Right ventricle myocardium superior (tissue), 1 donor: ENCODE measurements at places on chromosomes 6 and 20. TPM values are rescaled to one million over a fixed set of nuclear protein-coding genes. Genes with fewer than 3 reads are reported as not detected.

- no peak for DNase-seq
Measured at GRCh38 chr6:104928141-104928540, 28.8 kb upstream of the LIN28B start.

The PGC gene
- not detected for total RNA-seq

The HCK gene
- total RNA-seq = 4.9 TPM

The DEFB132 gene
- total RNA-seq = not detected

DNA sequence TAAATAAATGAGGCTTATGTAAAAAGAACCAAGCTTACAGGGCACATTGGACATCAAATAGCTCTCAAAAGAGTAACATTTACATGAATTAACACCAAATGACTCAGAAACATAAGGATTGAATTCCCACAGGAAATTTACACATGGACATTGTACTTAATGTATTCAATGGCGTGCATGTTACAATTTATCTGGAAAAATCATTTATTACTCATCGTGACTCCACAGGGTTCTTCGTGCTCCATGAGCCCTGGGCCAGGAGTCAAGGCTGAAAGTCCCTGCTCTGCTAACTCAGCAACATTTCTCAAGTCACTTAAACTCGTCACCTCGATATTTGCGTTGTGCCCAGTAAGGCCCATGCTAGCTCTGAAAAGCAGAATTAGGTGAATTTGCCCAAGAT is 158.5 kb downstream of the PHACTR1 start:
- no peak for DNase-seq

DNA sequence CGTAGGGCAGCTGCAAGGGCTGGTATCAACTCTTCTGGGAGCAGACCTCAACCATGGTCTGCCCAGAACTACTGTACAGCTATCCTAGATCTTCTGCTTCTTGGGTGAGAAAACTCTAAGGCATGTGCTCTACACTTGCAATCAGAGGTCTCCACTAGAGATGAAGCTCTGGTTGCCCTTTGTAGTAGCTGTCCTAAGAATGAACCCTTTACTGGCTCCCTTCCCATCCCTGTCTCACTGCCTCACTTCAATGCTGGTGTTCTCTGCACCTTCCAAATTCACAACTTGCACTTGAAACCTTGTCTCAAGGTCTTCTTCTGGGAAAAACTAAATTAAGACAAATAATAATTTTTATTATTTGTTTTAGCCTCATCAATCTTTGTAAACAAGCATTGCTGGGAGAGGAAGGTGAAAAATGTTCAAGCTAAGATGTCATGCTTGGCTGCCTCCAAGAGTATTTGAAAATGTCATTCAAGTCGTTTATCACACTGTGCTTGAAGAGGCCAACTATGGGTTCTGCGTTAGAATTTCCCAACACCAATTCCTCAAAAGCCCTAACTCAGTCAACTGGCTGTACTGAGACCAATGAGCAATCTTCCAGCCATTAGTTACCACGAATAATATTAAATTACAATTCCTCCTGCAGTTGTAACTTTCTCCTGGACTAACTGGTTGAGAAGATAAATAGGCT is 255.7 kb upstream of the PRND start:
- no peak for DNase-seq

DNA sequence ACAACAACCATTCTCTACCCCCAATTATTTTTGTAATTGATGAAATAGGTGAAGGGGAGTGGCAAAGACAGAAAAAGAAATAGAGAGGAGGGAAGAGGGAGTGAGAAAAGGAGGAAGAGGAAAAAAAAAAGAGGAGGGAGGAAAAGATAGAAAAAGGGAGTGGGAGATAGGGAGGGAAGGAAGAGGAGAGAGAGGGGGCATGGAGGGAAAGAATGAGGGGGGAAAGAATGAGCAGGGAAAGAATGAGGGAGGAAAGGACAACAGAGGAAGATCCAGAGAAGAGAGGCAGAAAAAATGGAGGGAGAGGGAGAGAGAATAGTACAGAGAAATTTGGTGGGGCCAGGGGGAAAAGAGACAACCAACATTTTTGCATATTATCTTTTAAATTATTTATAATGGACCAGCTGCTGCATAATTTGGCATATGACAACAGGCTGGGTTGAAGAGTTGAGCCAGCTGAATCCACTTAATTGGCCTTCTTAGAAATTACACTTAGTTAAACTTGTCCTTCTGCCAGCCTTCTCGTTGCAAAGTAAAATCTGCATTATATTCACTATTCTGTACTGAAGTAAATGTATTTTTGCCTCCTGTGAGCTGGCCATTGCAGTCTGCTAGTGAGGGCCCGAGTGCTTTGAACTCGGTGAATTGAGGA is 101.0 kb downstream of the ARHGAP18 start:
- DNase-seq = no peak

DNA sequence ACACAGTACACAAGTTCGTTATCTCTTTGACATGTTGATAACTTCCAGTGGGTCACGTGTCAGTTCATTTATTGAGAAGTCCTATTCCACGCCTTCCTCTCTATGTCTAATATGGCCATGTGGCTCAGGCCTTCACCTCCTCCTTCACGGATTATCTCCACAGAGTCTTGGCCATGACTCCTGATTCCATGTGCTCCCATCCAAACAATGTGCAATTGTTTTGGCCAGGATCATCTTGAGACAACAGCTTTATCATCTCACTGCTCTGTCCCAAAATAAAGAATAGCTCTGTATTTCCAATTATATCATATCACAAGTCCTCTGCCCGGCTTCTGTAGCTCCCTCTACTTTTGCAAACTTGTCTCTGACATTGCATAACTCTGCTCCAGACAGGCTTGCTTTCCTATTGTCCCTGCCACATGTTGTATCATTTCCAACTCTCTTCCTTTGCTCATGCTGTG is 11.1 kb upstream of the TXNDC5 start:
- DNase-seq = no peak

- DNase-seq = no peak
Measured at GRCh38 chr20:49691818-49692568, 21.7 kb downstream of the B4GALT5 start.

GRCh38 chr20:34954904-34955230 is 739 bp downstream of the GSS start:
- DNase-seq = no peak

GRCh38 chr6:157531986-157532365 is 151.0 kb downstream of the ZDHHC14 start:
- DNase-seq = no peak

GRCh38 chr6:49202924-49203536 is 260.0 kb downstream of the MMUT start:
- DNase-seq = no peak

The GLYATL3 gene
- total RNA-seq = not detected

DNA sequence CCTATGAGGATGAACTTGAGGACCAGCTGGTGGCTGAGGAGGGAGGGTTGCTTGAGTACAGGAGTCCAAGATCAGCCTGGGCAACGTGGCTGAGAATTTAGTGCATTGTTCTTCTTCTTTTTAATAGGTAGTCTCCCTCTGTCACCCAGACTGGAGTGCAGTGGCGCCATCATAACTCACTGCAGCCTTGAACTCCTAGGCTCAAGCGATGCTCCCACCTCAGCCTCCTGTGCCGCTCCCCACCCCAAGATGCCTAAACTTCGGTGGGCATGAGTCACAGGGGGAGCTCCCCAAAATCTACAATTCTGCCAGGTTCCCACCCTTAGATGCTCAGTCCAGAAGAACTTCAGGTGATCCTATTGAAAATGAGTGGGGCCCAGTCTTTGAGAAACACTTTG is 21.4 kb downstream of the FAM50B start:
- no peak for DNase-seq

GRCh38 chr20:9744551-9744950 is 94.3 kb downstream of the PAK5 start:
- DNase-seq = no peak

DNA sequence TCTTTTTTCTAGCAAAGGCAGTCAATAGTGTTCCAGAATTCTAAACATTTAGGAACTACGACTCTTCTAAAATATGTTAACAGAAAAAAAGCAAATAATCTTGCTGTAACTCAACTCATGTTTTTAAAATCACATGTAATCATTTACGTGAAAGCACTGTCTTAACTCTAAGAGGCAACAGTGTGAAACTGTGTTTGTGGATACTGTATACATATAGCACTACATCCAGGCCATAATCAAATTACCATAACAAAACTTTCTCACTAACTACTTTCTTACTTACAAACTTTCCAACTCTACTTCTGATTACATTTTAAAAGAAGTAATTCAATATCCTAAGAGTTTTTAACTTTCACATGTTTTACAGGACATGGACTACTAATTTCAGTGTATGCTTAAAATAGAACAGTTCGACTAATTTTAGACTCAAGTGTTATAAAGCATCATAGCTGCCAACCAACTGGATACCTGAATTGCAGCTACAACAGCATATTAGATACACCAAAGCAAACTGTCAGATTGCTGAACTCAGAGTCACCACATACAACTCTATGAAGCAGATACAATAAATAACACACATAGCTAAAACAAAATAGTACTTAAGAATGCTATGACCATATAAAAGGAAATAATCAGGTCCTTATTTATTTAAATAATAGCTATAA is 121.6 kb upstream of the BEND6 start:
- no peak for DNase-seq

- DNase-seq = no peak
Measured at GRCh38 chr6:55437141-55437540, 109.9 kb downstream of the GFRAL start.

DNA sequence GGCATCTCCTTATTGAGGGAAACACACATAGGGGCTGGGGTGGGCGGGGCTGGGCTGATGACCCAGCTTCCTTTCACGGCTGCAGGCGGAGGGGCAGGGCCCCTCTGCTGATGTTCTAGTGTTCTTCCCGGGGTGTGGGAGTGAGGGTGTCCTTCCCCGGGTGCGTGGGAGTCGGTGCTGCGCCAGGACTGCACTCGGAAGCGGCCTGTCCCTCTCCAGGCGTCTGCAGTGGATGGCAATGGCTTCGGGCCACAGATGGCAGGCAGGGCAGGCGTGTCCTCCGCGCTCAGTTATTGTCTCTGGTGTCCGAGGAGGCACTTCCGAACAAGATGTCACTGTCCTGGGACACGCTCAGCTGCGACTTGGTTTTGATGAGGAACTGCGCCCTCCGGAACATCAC is 19.2 kb downstream of the KCNG1 start:
- no peak for DNase-seq

DNA sequence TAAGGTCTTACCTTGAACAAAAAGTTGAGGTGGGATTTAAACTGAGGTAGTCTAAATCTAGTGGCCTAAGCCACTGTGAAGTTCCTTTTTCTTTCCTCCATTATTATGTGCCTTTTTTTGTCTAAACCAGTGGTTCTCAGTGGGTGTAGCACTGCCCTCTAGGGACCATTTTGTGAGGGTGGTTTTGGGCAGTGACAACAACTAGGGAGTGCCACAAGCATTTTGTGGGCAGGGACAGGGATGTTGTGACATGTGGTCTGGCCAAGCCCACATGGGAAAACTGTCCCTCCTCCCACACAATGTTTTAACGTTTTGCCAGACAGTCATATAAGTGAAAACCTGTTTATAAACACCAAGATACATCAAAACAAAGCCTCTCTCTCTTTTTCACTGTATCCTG is 899.4 kb upstream of the FLRT3 start:
- no peak for DNase-seq

DNA sequence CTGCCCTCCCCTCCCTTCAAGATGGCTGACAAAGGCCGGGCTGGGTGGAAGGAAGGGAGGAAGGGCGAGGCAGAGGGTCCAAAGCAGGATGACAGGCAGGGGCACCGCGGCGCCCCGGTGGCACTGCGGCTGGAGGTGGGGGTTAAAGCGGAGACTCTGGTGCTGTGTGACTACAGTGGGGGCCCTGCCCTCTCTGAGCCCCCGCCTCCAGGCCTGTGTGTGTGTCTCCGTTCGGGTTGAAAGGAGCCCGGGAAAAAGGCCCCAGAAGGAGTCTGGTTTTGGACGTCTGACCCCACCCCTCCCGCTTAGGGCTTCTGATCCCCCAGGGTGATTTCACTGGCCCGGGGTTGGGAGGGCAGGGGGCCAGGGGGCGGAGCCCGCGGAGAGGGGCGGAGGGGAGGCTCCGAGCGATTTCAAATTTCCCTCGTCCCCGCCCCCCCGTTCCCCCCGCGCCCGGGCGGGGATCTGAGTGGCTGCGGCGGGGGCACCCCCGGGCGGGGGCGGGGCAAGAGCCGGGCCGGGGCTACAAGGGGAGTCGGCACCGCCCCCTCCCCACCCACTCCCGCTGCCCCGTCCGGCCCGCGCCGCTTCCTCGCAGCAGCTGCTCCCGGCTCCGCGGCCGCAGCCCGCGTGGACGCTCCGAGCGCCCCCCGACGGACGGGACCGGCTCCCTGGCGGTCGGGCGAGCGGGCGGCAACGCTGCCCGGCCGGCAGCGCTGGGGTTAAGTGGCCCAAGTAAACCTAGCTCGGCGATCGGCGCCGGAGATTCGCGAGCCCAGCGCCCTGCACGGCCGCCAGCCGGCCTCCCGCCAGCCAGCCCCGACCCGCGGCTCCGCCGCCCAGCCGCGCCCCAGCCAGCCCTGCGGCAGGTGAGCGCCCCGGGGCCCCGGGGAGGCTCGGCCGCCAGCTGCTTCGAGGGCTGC is at the start of gene DNMT3B:
DNMT3B (plus strand) TSS at position 555 of the 923 bp plus-strand sequence. CDS start 17,939 bp downstream, outside the sequence.
- DNase-seq = peak; percentile 90

DNA sequence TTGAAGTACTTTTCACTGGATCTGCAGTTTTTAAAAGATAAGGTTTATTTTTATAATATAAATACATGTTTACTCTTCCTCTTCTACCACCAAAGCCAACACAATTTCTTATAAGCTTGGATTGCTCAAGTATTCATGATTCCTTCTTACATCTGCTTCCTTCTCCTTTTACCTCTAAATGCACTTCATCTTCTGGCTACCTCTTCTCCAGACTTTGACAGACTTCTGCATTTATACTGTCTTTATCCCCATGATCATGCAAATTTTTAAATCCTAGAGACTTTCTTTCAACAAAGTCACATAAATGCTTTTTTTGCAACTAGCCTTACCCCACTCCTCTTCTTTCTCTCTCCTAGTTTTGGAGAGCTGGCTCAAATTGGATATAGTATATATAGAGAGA is 142.9 kb downstream of the TFAP2B start:
- no peak for DNase-seq

The VIP gene
- total RNA-seq = 0.13 TPM
